ENCODE measurements at places on chromosomes 13 and 19.

DNA sequence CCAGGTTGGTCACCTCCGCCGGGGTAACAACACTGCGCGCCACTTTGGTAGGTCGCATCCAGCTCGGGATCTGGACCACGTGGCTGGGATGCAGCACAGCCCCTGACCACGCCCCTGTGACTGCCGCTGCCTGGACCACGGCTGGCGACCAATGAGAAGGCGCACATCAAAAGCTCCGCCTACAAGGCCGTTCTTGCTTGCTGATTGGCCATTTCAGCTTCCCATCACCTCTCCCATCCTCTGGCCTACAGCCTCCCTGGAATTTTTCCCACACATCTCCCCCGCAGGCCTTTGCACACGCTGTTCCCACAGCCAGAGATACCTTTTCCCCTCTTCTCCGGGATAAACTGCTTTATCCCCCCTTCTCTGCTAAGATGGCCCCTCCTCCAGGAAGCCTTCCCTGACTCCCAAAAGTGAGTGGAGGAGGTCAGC is 12.5 kb upstream of the MAP1S start:
- DNase-seq, result no peak

DNA sequence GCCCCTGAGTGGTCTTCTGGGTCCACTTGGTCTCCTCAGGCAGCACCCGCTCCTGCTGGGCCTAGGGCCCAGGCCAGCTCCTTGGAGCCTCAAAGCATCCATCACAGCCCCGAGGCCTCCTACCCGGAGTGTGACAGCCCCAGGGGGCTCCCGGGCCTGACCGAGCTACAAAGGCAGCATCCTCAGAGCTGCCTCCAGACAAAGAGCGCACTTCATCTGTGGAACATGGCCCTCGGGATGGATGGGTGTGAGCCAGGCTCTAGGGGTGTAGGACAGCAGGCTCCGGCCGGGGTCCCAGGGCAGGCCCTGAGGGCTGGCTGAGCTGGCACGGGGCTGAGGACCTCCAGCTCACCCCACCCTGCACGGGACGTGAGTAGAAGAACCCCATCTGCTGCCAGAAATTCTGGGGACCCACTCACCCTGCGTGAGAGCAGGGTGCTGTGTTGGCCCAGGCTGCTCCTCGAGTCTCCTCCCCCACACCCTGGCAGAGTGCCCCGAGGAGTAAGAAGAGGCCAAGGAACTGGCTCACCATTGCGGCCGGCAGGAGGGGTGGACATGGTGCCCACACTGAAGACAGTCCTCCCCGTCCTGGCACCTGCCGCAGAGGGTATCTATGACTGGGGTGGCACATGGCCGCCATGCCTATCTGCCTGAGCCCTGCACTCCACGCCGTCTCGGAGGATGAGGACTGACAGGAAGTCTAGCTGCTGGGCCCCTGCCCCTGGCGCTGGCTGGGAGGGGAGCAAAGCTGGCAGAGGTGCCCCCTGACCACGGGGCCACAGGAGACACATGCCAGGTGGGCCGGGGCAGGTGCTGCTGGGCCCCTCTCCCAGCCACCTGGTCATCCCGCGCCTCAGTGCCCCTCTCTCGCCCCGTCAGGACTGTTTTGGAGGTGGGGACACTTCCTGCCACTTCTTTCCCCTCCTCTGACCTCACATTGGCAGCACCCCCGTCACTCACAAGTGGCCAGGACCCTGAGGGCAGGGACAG is 22.3 kb downstream of the CEBPG start:
- no peak for DNase-seq

GRCh38 chr13:46496086-46496485 is 56.9 kb upstream of the LRCH1 start:
- no peak for DNase-seq

DNA sequence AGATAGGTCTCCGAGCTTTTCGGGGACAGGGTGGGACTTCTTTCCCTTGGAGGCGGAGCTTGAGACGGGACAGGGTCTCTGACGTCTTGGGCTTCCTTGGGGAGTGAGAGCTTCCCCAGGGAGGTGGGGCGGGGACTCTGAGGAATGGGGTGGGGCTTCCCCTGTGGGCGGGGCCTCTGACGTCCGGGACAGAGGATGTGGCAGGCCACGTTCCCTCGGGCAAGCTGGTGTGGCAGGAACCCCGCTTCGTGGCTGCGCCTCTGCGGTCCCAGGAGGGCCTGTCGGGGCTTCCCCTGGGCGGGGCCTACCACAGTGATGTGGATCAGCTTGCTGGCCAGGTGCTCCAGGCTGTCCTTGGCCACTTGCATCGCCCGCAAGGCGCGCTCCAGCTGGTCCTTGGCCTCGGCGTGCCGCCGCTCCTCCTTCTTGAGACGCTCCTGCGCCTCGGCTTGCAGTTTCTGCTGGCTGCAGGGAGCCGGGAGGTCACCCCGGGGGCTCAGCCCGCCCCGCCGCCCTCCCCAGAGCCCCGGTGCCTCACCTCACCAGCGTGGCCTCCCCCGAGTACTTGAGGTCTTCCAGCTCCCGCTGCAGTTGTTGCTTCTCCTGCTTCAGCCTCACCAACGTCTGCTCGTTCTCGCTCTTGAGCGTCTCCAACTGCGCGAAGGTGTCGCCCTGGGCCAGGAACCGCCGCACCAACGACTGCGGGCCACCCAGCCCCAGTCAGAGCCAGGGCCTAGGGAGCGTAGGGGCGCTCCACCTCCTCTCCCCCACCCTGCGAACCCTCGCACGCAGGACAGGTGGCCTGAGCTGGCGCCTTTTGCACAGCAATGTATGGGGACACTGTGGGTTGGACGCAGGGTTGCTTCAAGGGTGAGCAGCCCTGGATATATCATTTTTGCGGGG is 3.3 kb upstream of the RGL3 start:
- peak; percentile 93 for DNase-seq

DNA sequence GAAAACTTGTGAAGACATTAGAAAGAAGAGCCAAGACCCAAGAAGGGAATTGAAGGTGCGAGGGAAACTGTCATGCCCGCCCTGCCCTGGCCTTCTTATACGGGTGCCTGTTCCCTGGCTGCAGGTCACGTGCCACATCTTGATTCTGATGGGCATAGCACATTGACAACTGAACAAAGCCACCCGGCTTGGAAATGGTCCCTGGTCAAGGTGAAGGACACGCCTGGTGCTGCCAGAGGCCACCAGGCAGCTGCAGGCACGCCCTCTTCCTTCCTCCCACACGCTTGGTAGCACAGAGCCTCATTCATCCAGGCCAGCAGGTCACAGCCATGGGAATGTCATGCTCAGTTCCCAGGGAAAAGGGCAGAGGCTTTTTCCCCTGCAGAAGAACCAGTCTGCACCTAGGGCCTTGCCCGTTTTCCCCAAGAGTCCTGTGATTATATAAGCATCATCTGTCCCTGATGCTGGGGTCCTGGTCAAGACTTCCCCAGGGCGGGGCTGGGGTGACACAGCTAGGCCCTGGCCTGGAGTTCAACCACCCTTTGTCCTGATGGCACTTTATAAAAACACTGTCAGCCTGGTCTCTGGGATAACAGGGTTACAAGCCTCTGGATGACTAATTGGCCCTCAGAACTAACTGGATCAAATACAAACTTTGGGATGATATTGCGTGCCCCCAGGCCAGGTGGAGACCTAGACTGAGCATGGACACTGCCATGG is 56.0 kb downstream of the CDADC1 start:
- DNase-seq, result no peak

DNA sequence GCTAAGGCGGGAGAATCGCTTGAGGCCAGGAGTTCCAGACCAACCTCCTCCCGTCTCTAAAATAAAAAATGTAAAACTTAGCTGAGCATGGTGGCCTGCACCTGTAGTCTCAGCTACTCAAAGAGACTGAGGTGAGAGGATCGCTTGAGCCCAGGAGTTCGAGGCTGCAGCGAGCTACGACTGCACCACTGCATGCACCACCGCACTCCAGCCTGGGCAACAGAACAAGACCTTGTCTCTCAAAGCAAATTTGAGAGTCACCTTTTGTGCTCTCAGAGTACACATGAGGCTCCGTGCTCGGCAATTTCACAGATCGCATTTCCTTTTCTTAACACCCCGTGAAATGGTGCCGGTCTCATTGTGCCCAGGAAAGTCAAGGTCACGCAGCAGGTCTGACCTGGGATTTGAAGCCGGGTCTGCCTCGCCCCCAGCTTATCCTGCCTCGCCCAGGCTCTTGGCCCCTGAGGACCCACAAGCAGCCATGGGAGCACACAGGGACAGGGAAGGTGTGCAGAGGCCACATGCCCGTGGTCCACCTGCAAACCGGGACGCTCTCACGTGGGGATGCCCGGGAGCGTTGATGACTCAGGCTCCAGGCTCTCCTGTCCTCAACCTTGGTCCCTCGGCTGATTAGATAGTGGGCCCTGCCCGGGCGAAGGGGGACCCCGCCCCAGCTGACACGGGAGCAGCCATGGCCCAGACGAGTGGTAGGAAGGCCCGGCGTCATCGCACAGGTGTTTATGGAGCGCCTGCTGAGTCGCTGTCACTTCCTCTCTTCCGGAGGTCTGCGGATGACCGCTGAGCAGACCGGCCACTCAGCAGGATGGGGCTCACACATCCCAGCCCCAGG is 1.1 kb upstream of the SMIM24 start:
- no peak for DNase-seq

- no peak for DNase-seq
These were observed 24.3 kb upstream of the TNFSF14 start for GRCh38 chr19:6694147-6694815.

DNA sequence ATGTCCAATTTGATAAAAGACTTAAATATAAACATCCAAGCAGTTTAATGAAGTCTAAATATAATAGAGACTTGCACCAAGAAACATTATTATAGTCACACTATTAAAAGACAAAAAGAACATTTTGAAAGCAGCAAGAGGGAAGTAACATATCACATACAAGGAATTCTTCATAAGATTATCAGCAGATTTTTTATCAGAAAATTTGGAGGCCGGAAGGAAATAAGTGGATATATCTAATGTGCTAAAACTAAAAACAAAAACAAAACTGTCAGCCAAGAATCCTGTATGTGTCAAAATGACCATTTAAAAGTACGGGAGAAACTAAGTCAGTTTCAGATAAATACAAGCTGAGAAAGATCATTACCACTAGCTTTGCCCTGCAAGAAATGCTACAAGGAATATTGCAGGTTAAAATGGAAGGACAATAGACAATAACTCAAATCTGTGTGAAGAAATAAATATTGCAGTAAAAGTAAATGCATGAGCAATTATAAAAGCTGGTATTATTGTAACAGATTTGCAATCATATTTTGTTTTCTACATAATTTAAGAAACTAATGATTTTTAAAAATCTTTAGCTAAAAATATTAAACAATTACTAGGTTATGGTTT is 1665.9 kb upstream of the PCDH20 start:
- DNase-seq, result no peak

- no peak for DNase-seq
These were observed 29.9 kb downstream of the CEBPG start for GRCh38 chr19:33403221-33403972.

DNA sequence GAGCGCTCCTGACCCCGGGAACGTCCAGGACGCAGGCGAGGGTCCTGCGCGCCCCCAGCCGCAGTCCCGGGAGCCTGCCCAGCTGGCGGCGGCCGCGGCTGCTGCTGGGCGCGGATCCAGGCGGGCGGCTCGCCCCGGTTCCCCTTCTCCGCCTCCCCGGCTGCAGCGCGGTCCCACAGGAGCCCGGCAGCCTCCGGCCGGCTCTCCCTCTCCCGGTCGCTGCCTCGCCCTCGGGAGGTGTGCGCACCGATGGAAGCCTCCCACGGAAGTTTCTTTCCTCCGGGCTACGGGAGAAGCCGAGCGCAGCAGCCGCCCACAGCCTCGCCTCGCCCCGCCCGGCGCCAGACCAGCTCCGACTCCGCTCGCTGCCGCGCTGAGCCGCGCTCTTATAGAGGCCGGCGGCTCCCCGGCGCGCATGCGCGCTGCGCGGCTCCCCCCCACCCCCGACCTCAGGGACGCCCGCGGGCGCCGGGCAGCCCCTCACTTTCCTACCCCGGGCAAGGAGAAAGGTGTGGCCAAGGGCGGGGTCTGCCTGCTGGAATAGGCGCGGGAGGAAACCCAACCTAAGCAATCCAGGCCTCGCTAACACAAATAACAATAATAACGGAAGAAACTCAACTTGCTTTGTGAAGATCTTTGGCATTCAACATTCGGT is at the start of gene SHISA2:
TSS of gene SHISA2 (minus strand) at position 360 of the 655 bp plus-strand sequence. CDS start 1,041 bp downstream, outside the sequence.
- no peak for DNase-seq

- DNase-seq, result no peak
These were observed 1.2 kb upstream of the ZNF225 start for GRCh38 chr19:44111910-44112463.

- no peak for DNase-seq
These were observed 157.6 kb upstream of the OBI1 start for GRCh38 chr13:78816592-78816991.

DNA sequence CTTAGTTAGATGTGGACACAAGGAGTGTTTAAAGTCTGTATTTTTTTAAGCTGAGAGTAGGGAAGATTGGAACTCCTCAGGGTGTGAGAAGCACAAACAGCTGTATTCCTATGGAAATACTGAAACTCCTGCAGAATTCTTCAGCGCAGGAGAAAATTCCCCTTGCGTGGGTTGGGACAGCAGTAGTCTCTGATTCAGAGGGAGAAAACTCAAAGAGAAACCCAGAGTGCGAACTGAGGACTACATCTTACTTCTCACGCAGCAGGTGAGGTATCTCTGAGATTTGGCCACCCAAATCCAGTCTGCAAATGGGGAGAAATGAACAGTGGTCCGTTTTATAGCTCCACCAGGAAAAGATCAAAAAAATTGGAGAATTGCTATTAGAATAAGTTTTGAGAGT is 60.9 kb downstream of the FRY start:
- DNase-seq, result no peak

DNA sequence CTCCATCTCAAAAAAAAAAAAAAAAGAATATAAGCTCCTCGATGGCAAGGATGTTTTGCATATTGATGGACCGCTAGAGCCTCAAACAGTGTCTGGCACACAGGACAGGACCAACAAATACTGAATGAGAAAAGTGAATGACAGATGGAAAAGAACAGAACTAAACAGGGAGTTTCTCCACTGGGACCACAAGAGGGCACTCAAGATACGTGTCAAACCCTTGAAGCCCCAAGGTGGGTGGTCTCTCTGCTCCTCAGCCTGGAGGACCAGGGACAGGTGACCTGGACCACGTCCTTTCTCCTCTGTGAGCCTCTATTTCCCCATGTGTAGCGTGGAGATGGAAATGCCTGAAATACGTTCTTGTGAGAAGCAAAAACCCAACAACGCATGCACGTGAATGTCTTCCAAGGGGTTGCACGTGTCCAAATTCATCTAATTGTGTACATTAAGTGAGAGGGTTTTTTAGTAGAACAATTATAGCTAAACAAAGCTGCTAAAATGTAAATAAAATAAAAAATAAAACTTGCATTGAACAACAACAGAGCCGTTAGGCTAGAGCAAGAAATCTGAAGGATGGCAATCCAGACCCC is 5.7 kb upstream of the CDC42EP5 start:
- DNase-seq, result peak; percentile 50
